Non-pigmented ciliary epithelial cell (primary cell): ENCODE measurements at places on chromosomes 3 and 15.

DNA sequence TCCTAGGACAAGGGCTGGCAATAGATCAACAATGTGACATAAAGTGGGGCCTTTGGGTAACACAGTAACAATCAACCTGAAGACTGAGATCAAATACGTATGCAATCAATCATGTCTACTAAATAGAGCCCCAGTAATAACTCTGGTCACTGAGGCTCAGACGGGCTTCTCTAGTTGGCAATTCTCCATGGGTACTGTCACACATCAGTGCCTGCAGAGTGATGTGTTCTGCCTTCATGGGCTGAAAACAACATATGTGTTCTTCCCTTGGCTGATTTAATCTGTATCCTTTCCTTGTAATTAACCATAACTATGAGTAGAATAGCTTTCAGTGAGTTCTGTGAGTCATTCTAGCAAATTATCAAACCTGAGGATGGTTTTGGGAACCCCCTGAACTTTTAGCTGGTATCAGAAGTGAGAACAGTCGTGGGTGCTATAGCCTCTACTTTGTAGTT, 113.6 kb downstream of the TMCO5A start:
- DNase-seq = no peak

DNA sequence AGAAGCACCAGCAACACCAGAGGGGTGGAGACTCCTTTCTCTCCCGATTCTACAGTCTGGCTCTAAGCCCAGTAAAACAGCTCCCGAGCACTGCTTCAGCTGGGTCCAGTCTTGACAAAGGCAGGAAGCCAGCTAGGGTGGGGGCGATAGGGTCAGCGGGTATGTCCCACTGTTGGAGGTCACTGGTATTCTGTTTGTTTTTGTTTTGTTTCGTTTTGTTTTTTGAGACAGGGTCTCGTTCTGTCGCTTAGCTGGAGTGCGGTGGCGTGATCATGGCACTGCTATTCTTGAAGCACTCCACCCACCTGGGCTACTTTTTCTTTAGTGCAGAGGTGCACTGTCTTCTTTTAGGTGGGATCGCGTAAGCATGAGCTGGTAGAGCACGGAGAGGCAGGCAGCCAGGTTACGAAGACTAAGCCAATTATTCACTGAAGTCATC, 16.3 kb downstream of the GCSAM start:
- no peak for DNase-seq

DNA sequence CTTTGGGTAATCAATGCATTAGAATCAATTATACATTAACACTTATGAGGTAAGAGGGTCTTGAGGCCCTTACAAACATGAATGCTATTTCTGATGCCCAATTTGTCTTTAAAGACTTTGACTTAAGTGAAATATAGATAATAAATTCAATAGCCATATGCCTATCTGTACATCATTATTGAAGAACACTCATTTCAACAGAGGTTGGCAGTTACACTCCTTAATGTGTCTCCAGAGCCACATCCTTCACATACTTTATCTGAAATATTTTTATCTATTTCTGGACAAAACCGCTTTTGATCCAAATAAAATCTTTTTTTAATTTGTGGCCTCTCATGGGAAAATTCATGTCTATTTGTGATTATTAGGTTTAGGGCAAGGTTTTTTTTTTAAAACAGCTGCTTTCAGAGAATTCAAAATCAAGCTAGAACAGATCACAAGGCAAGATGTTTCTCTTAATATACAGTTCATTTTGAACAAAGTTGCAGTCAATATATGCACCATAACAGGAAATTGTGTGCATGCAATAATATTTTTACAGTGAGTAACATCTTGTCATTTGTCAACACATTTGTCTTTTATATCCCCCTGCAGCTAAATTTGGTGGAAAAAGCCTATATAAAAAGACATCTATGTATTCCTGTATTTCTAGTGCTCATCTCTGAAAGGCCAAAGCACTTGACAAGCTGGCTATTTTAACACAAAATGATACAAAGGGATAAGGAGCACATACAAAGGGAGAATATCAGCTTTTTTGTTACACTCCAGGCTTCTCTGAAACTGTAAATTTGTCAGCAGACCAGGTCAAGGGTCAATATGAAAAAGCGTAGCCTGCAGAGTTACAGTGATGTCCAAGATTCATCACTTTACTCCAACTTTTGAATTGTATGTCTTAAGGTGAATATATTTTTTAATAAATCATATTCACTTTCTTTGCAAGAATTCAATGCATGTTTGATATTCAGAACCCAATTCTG, 146.2 kb upstream of the DPH6 start:
- no peak for DNase-seq

DNA sequence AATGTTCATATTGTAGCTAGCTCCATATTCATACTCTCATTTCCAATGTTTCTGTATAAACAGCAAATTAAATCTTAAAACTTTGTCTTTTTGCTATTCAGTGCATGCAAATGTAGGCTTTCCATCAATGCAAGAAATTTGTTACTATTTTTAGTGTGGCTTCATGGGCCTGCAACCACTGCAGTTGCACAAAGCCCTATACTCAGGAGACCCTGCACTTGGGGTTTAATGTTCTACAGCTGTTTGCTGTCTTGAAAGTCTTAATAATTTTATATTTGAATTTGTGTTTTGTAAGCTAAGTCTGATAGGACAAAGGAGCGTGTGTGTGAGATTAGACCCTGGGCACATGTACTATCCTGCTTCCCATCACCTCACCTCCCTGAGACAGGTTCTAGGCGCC, 9.6 kb downstream of the PYDC2 start:
- DNase-seq = no peak

DNA sequence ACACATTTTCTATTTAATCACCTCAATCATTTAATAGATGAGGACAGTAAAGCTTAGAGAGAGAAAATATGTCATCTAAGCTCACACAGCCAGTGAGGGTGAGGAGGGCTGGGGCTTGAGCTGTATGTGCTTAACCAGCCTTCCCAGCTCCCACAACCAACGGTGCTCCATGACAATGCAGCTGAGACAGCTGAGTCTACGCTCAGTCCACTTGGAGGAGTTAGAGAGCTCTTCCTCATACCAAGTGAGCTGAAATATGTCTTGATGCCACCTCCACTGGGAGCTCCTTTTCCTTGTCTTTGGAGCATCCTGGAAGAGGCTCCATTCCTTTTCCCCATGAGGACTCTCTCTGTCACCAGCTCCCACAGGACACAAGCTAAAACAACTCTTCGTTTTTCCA, 9.3 kb downstream of the HOMER2 start:
- DNase-seq = no peak

- DNase-seq = no peak
These were observed 50.7 kb upstream of the CCR2 start for GRCh38 chr3:46303240-46303639.

DNA sequence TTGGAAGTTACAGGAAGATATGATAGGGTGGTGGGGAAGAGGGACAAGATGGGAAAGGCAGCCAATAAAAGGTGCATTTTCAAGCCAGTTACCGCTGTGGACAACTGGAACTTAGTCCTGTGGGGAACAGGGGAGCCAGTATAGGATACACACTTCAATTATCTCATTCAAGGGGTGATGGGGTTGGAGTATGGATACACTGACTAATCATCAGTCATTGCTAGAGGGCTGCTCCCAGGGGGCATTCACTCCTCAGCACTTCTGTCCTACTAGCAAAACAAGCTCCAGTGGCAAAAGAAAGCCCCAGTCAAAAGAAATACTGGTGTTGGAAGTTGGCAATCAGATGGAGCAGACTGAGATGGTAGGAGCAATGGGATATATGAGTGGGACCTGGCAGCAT, 183.4 kb upstream of the GADL1 start:
- DNase-seq = no peak

GRCh38 chr15:69148465-69148864, 12.0 kb upstream of the GLCE start:
- no peak for DNase-seq

DNA sequence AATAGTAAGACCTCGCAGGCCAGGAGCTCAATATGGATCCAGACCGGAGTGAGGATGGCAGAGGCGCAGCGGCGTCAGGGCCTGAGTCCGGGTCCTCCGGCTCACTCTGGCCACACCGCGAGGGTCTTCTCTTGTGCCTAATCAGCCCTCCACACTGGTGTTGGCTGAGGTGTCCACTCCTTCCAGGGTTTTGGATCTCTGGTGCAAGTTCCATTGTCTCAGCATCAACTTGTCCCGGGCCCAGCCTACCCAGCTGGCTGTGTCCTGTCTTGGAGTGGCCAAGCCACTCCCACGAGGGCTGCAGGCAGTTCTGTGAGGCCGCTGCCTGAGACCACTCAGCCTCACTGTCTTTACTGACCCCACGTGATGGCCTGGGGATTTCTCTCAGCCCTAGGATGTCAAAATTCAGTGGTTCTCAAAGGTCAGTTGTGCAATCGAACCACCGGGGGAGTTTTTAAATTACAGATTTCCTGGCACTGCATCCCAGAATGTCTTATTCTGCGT, 12.6 kb upstream of the GOLGA6L7 start:
- no peak for DNase-seq

DNA sequence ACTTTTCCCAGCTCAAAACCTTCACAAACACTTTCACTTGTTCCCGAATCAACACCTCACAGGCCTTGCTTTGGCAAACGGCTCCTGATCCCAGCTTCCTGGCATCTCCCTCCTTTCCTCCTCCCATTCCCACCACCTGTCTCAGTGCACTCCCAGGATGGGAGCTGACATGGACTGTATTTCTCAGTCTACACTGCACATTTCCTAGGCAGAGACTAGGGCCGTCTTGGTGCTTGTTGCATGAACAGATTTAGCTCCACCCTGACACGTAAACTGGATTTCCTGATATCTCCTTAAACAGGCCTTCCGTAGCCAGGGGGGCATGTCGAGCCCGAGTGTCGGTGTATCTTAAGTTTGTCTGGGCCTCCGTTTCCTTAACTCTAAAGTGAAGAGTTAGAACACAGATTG, 790 bp upstream of the WHAMM start:
- DNase-seq = no peak
